ENCODE measurements at places on chromosomes 3 and 15.

DNA sequence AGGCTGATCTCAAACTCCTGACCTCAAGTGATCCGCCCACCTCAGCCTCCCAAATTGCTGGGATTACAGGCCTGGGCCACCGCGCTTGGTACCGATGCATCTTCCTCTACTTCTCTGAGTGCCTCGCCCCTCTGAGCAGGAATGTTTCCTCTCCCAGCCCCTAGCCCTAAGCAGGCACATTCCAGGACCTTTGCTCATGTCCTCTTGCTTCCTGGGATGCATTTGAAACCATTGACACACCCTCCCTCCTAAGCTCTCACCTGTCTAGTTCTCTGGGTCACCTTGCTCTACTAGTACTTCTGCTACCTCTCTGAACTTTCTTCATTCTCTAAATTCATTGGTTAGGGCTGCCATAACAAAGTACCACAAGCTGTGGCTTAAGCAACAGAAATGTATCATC is 17.9 kb upstream of the UACA start:
- DNase-seq: no peak
- H3K4me1 ChIP-seq: no peaks in the 10 kb centered on the region
- no peak overlapping the region for H3K4me3 ChIP-seq
- H3K36me3 ChIP-seq: no peaks in the 10 kb centered on the region

DNA sequence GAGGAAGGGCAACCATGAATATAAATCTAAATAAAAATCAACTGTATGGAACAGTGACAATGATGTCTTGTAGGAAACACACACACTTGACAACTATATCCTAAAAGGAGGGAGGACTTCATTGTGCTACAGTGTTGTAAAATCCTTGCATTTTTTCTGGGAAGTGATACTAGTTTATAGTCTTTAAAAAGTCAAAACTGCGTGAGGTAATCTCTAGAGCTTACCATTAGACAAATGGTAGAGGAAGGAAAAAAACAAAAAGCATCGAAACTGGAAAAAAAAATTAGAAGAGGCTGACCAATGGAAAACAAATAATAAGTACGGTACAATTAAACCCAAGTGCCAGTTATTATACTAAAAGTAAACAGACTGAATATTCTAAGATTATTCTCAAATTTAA is 38.7 kb downstream of the CHSY1 start:
- peak overlapping the region; percentile 3 for H3K27ac ChIP-seq
- H3K27me3 ChIP-seq: no peaks in the 10 kb centered on the region
- no peak for DNase-seq
- no peak overlapping the region for H3K4me3 ChIP-seq
- H3K4me1 ChIP-seq: peaks cover 7% of the 10 kb centered on the region
- H3K36me3 ChIP-seq: no peaks in the 10 kb centered on the region

DNA sequence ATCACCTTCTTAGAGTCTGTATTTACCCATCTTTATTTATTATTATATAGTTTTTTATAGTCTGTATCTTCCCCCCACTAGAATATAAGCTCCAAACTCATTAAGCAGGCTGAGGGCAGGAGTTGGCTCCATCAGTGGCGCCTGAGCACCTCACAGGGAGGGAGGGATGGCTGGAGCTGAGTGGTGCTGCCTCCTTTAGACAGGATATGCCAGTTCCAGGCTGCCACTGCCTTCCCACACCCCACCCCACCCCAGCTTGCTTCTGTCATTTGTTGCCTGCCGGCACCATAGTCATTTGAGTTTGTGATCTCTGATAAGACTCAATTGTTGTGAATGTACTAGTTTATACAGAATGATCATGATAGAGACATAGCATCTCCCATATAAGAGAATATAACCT is 85.5 kb downstream of the KLHL25 start:
- H3K4me1 ChIP-seq: peaks cover 11% of the 10 kb centered on the region
- H3K4me3 ChIP-seq: no peak overlapping the region
- no peak for DNase-seq
- no peaks in the 10 kb centered on the region for H3K36me3 ChIP-seq
- H3K27ac ChIP-seq: peak overlapping the region; percentile 98

DNA sequence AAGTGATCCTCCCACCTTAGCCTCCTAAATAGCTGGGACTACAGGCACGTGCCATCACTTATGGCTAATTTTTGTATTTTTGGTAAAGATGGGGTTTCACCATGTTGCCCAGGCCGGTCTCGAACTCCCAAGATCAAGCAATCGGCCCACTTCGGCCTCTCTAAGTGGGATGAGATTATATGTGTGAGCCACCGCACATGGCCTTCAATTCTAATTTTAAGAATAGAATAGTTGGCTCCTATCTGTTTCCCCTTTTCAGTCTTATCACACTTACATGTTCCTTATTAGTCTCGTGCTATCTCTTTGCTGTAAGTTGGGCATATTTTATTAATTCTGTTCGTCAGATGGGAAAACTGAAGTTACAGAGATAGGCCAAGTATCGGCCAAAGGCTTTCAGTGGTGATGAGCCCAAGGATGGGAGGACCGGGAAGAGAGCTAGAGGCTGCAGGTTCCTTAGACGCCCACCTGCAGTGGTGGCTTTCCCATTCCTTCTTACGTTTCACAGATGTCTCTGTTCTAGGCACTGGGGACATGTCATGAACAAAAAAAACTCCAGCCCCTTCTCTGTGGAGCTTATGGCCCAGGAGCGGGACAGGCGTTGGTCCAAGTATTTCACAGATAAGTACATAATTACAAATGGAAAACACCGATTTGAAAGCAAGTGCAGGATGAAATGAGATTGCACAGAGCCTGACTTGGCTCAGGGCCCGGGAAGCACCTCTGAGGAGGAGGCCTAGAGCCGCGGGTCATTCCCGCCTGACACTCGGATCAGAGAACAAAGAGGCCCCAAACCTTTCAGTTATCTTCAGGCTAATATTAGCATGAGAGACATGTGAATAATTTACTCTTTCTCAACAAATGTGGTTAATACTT is 91.1 kb upstream of the KLF13 start:
- peaks cover 11% of the 10 kb centered on the region for H3K4me1 ChIP-seq
- no peaks in the 10 kb centered on the region for H3K36me3 ChIP-seq
- peak; percentile 61 for DNase-seq

- DNase-seq: no peak
- no peaks in the 10 kb centered on the region for H3K27me3 ChIP-seq
- no peaks in the 10 kb centered on the region for H3K36me3 ChIP-seq
These were observed 45.6 kb upstream of the PRICKLE2 start for GRCh38 chr3:64270866-64271260.

- H3K36me3 ChIP-seq: peaks cover 3% of the 10 kb centered on the region
- H3K27me3 ChIP-seq: no peaks in the 10 kb centered on the region
- H3K27ac ChIP-seq: no peak overlapping the region
- no peaks in the 10 kb centered on the region for H3K4me1 ChIP-seq
- no peak for DNase-seq
- no peak overlapping the region for H3K4me3 ChIP-seq
These were observed 112.6 kb downstream of the USP13 start for GRCh38 chr3:179765396-179765795.

GRCh38 chr3:72590732-72591221 is 257.5 kb downstream of the SHQ1 start:
- peak overlapping the region; percentile 67 for H3K27ac ChIP-seq
- H3K27me3 ChIP-seq: no peaks in the 10 kb centered on the region

All from uterus (tissue), 4 donors.